Activated CD8-positive, alpha-beta T cell treated with anti-CD3 and anti-CD28 coated beads, Interleukin-2, amount 10 ng/mL, durations not matched to agents 7 days and 5 days (primary cell): ENCODE measurements at places on chromosomes 2 and 18. TPM values are rescaled to one million over a fixed set of nuclear protein-coding genes. Genes with fewer than 3 reads are reported as not detected.

DNA sequence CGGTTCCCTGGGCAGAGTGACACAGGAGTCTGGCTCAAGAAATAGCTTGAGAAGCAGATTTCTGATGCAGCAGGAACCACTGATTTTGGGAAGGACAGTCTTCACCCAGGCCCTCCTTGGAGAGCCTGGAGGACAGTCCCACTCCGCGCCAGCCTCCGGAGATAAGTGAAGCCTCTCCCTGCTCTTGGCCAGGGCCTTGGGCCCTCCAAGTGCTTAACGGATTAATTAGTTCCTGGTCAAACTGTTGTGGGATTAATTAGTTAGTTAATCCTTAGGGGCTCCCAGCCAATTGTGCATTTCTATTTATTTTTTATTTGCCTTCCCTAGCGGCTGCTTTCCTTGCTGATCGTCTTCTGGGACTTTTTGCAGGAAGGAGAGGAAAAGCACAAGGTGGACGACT is 19.6 kb downstream of the CPLX4 start:
- DNase-seq, result no peak

DNA sequence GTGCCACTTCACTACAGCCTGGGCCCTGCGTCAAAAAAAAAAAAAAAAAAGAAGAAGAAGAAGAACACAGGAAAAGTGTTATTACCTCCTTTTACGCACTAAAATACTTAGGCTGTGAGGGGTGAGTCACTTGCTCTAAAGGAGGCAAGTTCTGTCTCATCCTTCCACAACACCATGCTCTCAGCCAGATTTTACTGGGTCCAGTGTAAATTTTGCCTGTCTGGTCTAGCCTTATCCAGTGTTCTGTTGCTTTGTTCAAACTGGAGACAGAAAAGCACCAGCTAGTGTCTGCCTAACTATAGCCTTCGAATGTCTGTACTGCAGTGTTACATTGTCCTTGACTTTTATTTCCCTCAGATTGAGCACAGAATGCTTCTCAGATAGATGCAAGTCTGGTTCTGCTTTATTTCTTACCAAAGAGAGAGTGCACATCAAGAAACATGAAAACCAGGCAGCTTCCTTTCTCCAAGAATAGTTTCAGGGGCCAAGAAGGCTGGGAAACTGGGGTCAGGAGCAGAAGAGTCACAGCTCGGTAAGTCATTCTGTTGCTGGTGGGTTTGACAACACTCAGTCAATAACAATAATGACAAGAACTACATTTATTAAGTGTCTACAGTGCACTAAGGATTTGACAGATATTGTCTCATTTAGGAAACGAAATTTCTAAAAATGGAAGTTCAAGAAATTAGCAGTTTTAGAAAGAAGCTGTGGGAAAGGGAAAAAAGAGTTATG is 3.1 kb upstream of the MSGN1 start:
- DNase-seq, result no peak

DNA sequence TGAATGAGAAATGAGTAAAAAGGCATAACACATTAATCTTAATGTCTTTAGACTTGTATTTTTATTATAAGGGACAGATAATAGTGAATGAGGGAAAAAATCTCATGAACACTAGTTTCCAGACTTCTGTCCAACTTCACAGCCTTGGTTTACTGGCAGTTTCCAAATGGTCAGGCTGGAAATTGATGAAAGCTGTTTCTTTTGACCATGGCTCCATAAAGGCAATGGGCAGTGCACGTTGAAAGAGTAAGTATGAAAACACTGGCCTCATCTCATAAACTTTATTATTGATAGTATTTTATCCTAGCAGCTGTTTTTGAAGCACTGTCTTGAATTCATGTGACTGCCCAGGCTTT is 23.1 kb downstream of the BCL2L11 start:
- no peak for DNase-seq

DNA sequence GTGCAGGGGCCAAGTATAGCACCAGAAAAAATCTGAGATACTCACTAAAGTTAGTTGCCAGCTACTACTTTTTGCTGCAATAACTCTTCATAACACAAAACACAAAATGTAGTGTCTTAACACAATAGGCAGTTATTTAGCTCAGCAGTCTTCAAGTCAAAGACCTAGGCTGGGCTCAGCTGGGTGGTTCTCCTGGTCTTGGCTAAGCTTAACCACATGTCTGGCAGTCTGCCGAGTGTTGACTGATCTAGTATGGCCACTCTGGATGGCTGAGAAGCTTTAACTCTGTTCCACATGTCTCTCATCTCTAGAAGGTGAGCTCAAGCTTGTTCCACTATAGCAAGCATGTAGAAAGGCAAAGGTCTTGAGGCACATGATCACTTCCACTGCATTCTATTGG is 451.6 kb downstream of the SOX11 start:
- no peak for DNase-seq

The RAB17 gene
- total RNA-seq, result 0.16 TPM

GRCh38 chr18:59540780-59541179 is 156.4 kb downstream of the CCBE1 start:
- no peak for DNase-seq

GRCh38 chr2:54041135-54041534 is 70.3 kb upstream of the PSME4 start:
- peak; percentile 39 for DNase-seq

- DNase-seq, result no peak
Observed at GRCh38 chr18:62878305-62878704, 163.0 kb downstream of the PHLPP1 start.

DNA sequence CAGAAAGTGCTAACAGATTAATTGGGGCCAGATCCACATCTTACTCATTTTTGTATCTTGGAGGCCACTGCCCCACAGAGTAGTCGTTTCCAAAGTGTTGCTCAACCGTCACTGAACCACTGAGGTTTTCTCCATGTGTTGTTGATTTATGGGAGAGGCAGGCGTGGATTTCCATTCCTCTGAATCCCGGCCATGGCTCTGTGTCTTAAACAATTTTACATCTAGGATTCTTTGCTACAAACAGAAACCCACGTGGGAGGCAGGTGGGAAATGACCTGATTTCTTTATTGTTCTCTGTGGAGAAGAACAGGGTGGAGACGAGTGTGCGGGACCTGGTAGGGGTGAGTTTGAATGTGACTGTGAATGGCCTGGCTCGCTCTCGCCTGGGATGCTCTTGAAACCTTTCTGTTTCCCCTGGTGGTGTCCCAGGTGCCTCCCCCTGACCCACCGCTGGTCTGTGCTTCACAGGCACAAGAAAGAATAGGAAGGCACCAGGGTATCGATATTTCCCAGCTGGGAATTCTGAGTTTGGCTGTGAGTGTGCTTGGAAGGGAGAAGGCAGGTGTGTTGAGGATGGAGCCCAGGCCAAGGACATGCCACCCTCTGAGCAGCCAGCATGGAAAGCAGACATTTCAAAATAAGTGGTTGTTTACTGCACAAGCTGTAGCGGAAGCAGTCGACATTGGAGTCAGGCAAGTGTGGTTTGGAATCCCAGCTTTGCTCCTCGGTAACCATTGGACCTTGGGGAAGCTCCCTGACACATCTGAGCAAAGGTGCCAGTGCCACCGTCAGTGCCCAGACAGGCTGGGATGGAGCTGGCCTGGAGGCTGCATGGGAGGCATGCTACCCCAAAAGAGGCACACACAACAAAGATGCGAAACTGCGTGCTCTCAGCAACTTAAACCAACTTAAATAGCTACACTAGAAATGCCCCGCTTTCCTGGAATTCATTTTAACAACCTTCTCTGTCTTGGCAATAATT is 50.0 kb downstream of the LPIN1 start:
- no peak for DNase-seq

- DNase-seq, result no peak
Observed at GRCh38 chr18:31246460-31246859, 71.5 kb upstream of the DSG1 start.

DNA sequence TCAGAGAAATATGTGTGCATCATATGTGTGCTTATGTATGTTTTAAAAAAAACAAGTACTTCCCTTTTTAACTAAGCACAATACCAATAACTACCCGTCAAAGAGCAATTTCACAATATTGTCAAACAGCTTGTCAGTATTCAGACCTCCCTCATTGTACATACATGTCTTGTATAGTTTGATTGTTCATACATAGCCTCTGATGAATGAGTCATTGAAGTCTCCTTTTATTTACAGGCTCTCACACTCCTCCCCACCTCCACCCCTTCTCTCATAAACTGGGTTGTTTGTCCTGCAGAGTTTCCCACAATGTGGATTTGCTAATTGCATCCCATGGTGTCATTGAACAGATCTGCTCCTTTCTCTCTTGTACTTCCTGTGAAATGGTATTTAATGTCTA is 132.8 kb upstream of the L3MBTL4 start:
- no peak for DNase-seq

- no peak for DNase-seq
Observed at GRCh38 chr2:241641631-241642030, 4.1 kb downstream of the ATG4B start.

DNA sequence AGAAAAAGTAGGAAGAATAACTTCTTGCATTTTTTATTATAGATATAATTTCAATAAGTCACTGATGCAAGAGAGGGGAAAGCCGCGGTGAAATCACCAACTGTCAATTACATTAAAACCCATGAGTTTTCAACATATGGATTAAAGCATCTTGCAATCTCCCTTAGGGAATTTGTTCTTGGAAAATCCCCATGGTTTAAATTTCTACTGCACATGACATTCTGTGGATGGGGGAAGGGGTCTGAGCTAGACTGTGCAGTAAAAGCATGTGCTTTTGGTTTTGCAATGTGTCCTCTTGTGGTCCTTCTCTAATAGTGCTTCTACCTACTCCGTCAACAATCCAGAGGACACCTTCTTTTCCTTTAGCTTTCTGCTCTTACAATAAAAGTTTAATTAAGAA is 894.0 kb downstream of the DCDC2C start:
- DNase-seq, result no peak

DNA sequence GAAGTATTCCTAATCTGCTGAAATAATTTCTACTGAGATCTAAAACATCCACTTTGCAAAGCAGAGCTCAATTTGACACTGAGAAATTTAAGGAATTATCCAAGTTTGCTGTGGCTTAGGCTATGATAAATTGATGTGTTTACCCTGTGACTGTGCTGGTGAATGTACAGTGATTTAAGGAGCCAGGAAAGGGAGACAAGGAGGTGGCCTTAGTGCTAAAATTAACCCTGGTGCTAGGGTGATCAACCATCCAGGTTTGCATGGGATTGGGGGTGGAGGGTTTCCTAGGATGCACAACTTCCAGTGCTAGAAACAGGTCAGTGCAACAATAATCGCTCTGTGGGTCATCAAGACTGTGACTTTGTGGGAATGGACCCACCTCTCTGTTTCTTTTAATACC is 307.5 kb upstream of the SPRED2 start:
- no peak for DNase-seq

- DNase-seq, result no peak
Observed at GRCh38 chr18:27372386-27372785, 187.3 kb upstream of the CHST9 start.

The SOX11 gene
- total RNA-seq, result not detected

The DSG3 gene
- total RNA-seq, result not detected

DNA sequence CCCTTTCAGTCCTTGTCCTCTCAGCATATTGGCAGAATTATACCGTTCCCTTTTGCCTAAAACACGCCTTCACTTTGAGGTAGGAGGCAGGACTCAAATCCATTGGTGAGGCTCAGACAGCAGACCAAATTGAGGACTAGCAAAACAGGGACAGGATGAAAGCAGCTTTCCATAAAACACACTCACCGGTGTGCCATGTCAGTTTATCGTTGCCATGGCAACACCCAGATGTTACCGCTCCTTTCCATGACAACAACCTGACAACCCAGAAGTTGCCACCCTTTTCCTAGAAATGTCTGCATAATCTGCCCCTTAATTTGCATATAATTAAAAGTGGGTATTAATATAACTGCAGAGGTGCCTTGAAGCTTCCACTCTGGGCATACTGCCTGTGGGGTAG is 730.4 kb downstream of the METTL4 start:
- no peak for DNase-seq

GRCh38 chr2:38159191-38159590 is 83.2 kb upstream of the CYP1B1 start:
- DNase-seq, result no peak

DNA sequence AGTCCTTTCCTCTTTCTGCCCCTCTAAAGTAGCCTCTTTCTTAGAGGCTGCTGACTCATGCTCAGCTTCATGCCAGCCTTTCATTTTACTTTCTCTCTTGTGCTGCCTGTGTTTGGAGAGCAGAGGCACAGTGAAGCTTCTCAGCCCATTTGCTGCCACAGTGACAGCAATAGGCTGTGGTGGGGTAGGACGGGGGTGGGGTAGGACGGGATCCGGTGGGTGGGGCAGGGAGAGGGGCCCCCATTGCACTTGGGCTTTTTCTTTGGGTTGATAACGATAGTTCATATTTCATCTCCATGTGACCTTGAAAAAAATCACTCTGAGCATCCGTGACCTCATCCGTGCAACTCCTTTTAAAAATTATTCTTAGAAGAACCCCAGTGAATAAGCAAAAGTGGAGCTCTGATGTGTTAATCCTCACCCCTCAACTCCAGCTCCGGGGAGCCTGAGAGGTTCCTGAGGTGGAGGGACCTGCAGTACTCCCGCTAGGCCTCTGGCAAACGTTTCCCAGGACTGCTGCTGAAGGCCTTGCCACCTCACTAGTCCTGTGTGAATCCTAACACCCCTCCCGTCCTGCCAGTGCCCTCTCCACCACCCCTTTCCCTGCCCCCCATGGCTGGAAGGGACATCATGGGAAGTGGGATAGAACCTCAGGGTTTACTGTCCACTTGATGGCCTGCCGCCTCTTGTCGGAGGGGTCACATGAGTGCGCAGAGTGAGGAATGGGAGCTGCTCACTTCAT is 70.8 kb downstream of the INPP4A start:
- peak; percentile 50 for DNase-seq

The C18orf63 gene
- not detected for total RNA-seq

The VWC2L gene
- not detected for total RNA-seq

The LCT gene
- 0.18 TPM for total RNA-seq

The EVX2 gene
- not detected for total RNA-seq

GRCh38 chr2:241179899-241180298 is 8.6 kb upstream of the ANO7 start:
- no peak for DNase-seq

DNA sequence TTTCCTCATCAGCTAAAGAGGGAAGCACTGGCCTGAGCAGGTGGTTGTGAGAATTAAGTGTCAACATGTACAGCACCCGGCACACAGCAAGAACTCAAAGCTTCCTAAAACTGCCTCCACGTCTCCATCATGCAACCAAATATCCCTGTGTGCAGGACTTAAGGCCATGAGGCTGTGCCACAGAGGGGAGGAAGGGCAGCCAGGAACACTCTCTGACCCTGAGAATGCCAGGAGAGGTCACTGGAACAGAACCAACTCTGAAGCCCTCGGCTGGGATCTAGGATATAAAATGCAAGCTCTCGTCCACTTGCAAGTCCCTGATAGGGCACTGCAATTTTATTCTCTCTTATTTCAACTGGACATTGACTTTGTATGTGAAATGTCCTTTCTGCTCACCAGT is 12.2 kb upstream of the NPAS2 start:
- no peak for DNase-seq

DNA sequence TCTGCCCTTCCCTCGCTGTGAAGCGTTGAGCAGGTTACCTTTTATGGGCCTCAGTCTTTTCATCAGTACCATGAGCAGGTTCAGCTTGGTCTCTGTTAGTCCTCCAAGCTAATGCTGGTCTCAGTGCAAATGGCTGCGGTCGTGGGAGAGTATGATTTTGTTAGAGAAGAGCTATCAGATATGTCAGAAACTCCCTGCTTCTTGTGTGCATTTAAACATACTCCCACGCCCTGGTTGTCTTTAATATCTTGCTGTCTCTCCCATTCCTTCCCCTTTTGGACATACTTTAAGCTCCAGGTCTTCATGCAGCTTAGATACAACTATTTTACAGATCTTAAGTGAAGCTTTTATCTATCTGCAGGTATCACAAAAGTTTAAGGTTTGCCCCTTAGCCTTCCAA is 62.9 kb downstream of the EFR3B start:
- DNase-seq, result no peak

GRCh38 chr2:73536133-73536840 is 105.9 kb downstream of the NAT8 start:
- DNase-seq, result no peak
